ENCODE measurements at places on chromosomes 3 and 15.

DNA sequence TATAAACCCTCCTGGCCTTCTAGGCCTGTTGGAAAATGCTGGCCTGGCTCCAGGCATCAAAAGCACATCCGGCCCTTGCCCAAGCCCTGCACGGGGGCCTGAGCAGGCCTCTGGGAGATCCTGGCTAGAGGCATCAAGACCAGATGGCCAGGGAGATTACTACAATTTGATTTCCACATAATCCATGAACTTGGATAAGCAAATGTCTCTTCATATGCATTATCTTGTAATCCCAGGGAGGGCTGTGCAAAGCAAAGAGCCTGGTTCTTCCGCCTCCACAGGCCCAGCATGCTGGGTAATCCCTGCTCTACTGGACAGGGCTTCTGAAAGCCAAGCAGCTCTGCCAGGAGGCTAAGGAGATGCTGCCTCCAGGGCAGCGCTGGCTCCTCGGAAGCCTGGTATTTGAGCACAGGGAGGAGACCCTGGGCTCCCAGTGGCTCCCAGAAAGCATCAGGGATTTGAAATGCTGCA is 18.2 kb downstream of the MRPL46 start:
- no peak for DNase-seq

- no peak for DNase-seq
These were observed 68.8 kb upstream of the SLC12A8 start for GRCh38 chr3:125281381-125281780.

DNA sequence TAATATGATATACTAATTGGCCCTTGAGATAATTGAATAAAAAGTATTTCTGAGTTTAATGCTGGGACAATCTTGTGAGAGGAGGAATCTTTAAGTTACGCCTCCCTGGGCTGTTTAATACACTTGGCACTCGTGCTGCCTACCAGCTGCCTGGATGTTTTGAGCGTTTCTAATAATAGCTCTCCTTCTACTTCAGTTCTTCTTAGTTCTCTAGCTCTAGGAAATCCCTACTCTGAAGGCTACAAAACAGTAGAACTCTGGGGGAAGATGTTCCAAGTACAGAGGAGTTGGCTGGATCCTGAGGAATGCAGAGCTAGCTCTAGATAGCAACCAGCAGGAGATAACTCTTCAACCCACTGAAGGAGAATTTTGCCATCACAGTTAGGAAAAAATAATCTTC is 3.5 kb downstream of the NAALADL2 start:
- no peak for DNase-seq

- DNase-seq: no peak
These were observed 107.5 kb upstream of the SLC2A2 start for GRCh38 chr3:171133796-171134569.

GRCh38 chr3:149654188-149654601 is 3.6 kb downstream of the WWTR1 start:
- DNase-seq: no peak

- DNase-seq: no peak
These were observed 7.5 kb downstream of the STRIT1 start for GRCh38 chr3:155285936-155286335.

- DNase-seq: no peak
These were observed 16.9 kb downstream of the CYP11A1 start for GRCh38 chr15:74350295-74351275.

DNA sequence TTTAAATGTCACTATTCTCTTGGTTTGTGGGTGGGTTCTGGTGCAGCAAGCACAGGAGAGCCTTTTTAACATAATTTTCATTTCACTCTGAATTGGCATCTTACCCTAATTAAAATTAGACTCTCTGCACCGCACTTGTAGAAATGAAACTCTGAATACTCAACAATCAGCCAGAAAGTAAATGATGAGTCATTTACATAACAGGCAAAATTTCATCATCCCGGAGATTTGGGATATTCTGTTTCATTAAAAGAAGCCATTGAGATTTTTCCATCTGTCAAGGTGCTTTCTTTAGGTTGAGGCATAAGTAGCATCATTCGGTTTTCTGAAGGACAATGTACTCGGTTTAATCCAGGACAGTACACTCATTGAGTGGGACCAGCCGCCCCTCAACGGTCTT is 111.0 kb downstream of the RFTN1 start:
- DNase-seq: no peak

GRCh38 chr3:177597311-177598096 is 400.2 kb upstream of the TBL1XR1 start:
- DNase-seq: no peak

DNA sequence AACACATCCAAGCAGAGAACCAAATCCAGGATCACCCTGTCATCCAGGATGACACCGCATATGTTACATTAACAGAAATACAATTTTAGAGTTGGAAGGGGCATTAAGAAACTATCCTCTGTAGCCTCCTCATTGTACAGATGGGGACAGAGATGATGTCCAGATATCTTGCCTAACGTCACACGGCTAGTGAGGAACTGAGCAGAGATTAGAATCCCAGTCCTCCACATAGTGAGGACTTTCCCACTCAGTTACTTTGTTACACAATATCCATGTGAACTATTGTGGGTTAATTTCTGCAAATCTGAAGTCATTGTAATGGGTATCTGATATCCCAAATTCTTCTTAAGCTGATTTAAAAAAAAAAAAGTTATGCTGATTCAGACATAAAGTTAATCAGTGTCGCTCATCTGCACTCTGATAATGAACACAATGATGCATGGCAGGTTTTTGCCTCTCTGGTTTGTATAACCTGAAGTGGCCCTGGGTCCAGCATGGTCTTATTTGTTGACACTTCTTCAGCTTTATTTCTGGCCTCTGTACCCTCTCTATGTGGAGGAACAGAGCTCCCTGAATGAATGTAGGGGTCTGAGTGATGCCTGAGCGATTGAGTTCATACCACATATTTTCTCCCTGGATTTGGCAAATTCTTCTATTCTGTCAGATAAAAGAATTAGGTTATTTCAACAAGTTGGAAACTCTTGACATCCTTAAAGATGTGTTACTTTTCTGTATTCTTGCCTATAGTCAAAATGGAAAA is 76.0 kb upstream of the LIMD1 start:
- no peak for DNase-seq

GRCh38 chr3:49801160-49801559 is 1.5 kb upstream of the CDHR4 start:
- no peak for DNase-seq

- DNase-seq: no peak
These were observed 6.9 kb downstream of the CYFIP1 start for GRCh38 chr15:22973286-22973685.

DNA sequence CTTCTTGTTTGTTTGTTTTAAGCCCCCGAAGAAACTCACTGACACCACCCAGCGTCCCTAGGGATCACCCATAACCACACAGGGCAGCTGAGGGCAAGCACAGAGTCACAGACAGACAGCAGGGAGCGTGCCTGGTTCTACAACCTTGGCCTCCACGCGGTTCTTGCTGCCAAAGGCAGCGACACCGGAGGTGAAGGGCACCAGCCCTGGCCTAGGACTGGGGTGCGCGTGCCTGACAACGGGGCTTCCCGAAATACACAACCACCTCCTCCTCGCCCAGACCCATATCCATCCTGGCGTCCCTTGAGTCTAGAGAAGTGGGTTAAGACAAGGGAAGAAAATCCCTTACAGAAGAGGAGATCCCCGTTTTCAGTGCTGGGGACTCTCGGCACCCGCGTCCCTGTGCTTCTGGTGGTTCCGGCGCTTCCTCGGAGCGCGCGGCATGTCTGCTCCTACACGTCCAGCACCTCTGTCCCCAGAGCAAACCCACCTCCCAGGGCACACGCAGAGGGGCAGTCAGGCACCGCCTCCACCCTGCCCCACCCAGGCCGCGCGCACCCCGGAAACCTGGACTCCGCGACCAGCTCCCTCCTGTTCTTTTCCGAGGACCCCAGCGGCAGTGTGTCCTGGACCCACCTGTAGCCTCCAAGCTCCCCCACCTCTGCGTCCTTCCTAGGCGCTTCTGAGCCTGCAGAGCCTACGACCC is 911 bp downstream of the RFTN1 start:
- peak; percentile 27 for DNase-seq

- no peak for DNase-seq
These were observed 131.1 kb downstream of the XXYLT1 start for GRCh38 chr3:195139876-195140240.

GRCh38 chr15:86163816-86164215 is 84.1 kb downstream of the AGBL1 start:
- no peak for DNase-seq

DNA sequence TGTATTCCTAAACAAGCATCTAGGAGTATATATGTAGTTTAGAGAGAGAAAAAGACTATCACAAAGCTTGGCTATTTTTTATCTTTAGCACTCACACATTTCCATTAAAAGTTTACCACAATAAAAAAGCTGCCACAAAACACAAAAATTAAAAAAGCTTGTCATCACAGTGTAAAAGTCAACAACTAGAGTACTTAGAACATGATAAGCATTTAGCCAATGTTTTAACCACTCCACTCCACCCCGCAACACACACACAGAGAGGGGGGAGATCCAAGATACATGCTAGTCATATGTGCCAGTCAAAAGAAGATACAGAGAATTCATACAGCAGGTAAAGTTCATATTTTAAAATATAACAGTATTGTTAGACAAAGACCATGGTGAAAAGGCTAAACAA is 79.7 kb downstream of the STAG1 start:
- DNase-seq: no peak

GRCh38 chr15:38724827-38725226 is 160.2 kb upstream of the RASGRP1 start:
- no peak for DNase-seq

- no peak for DNase-seq
These were observed 112.9 kb downstream of the CORO2B start for GRCh38 chr15:68691705-68692104.

DNA sequence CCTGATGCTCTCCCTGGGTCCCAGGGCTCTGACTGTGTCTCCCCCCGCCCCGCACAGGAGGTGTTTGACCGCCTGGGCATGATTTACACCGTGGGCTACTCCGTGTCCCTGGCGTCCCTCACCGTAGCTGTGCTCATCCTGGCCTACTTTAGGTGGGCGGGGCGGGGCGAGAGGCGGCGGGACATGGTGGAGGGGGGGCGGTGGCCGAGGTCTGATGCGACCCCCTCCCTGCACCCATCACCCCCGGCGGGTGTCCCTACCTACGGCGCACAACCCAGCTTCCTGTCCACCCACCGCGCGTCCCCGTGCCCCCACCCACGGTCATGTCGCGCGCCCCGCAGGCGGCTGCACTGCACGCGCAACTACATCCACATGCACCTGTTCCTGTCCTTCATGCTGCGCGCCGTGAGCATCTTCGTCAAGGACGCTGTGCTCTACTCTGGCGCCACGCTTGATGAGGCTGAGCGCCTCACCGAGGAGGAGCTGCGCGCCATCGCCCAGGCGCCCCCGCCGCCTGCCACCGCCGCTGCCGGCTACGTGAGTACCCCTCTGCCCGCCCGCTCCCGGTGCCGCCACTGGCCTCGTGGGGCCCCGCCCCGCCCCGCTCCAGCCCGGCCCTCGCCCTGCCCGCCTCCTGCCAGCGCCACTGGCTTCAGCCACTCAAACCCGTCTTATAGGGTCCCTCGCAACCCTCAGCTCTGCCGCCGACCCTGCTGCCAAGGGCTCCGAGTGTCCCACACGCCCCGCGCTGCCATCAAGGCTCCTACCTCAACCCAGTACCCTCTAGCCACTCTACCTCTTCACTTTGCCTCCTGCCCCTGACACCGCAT is 21.0 kb downstream of the PTH1R start:
- no peak for DNase-seq

GRCh38 chr3:73874606-73875369 is 250.0 kb upstream of the PDZRN3 start:
- DNase-seq: no peak

DNA sequence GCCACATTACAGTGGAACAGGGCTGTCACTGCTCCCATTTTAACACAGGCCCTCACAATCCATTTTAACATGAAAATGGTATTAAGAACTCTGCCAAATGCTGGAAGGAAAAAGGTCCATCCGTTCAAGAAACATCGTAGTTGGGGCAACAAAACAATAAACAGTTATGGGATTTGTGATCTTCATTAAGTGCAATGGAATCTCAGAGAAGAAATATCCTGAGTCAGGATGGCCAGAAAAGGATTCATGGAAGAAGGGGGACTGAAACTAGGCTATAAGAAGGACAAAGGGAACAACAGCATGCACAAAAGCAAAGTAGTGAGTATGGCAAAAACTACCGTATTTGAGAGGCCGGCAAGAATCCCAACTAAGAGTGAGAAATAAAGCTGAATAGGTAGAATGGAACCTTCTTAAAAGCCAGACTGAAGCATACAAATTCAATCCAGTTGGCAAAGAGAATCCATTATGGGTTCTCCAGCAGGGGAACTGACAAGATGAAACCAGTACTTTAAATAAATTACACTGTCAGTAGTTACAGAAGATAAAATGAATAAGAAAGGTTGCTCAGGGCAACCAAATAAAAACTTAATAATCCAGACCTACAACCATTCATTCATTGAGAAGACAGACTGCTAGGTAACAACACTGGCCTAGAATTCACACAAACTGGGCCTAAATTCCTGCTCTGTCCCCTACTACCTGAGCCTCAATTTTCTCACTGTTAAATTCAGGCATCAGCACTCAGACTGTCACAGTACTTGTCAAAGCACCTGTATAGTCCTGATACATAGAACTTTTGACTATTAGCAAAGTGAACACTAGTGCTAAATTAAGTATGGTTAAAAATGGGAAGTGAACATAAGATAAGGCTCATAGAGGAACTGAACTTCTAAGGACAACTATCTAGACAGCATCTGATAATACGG is 6.3 kb downstream of the TBL1XR1 start:
- DNase-seq: no peak

DNA sequence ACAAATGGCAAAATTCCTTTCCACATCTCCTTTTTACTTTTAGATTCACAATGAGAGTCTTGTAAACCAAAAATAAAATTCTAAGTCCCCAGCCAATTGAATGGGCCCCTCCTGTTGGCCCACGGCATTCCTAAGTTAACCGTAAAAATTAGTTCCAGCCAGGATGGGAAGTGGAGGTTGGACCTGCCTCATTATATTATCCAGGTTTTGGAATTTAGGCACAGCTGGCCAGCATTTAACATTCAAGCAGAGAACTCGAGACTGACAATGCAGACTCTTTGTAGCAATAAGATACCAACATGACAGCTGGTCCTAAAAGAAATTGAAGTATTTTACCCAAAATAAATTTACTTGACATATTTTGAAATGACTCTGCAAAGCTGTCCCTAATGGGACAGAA is 321.0 kb upstream of the NAALADL2 start:
- DNase-seq: no peak

GRCh38 chr3:58210761-58211460 is at the start of gene DNASE1L3:
Gene DNASE1L3 (minus strand): TSS chr3:58210972. CDS start chr3:58210906, 66 bp downstream.
- no peak for DNase-seq

DNA sequence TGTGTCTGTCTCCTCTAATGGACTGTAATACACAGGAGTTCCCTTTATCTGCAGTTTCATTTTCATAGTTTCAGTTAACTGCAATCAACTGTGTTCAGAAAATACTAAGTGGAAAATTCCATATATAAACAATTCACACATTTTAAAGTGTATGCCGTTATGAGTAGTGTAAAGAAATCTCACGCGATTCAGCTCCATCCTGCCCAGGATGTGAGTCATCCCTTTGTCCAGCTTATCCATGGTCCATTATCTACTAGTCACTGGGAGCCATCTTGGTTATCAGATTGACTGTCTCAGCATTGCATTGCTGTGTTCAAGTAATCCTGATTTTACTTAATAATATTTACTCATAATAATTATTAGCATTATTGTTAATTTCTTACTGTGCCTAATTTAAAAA is 14.5 kb downstream of the ZPLD1 start:
- no peak for DNase-seq

- DNase-seq: no peak
These were observed 368.3 kb upstream of the AZI2 start for GRCh38 chr3:28716939-28717338.

- no peak for DNase-seq
These were observed 67.8 kb downstream of the BDH1 start for GRCh38 chr3:197487911-197488391.

GRCh38 chr3:61912158-61912557 is 350.8 kb downstream of the PTPRG start:
- no peak for DNase-seq

Measured in stimulated activated CD8-positive, alpha-beta memory T cell treated with anti-CD3 and anti-CD28 coated beads, Interleukin-2, amount 100 ng/mL, for 1 hour (primary cell).